ENCODE measurements at places on chromosomes 7 and 10.

DNA sequence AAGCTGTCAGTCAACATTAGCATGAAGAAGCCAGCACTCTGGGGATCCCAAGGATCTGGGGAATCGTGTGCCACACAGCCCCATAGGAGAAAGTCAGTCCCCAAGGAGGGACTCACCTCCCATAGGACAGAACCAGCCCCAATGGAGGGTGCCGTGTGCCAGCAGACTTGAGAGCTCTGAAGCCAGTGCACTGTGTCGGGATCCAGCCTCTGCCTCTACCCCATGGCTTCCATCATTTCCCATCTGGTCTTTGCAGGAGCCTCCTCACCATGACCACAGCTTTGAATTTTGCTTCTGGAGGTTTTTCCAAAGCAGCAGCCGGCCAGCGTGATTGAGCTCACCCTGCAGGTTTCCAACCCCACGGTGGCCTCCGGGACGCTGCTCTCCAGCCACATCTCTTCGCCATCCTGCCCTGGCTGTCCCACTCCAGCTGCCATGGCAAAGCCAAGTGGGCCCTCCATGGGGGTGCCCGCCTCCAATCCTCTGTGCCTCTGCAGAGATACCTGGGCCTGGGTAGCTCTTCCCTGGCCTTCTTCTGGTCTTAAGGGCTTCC, 171.8 kb upstream of the SHH start:
- DNase-seq = no peak

DNA sequence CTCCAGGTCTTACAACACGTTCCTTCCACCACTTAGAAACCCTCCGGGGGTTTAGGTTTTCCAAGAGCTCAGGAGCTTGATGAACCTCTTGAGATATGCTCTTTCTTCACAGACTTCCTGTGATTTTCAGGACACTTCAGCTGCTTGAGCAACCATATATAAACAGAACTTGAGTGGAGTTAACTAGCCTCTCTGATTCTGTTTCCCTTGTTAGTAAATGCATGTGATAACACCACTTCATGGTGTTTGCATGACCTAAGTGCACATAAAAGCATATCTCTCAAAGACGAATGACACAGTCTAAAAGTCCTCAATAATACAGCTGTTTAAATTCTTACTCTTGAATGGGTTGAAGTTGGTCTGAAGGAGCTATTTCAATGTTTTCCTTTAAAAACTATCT, 9.9 kb downstream of the PRR15 start:
- no peak for DNase-seq

GRCh38 chr7:43878867-43879266, 9.6 kb upstream of the MRPS24 start:
- no peak for DNase-seq

DNA sequence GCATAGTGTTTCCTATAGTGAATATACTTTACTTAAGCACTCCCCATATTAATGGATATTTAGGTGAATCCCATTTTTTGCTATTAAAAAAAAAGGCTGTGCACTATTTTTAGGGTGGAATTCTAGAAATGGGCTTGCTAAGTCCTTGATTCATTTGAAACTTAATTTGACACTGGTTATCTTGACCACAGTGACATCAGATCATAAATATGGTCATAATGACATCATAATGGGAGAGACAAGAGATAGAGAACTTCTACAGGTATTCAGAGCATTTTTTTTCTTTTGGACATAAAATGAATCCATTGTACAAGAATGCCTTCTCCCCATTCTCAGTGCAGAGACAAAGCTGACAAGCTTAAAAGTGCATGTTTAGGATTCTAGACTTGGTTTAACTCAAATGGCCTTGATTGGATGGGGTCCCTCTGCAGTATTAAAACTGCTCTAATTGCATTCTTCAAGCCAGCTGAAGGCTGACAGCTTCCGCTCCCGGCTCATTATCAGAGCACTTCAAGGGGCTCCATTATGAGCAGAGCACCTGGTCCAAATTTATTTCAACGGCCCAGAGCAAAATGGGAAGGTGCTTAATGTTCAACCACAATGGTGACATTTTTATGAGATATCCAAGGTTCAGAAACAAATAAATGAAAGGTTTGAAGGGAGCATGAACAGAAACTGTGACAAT, 104.8 kb downstream of the JAZF1 start:
- no peak for DNase-seq

GRCh38 chr7:32921896-32922295, 30.3 kb upstream of the KBTBD2 start:
- peak; percentile 34 for DNase-seq

DNA sequence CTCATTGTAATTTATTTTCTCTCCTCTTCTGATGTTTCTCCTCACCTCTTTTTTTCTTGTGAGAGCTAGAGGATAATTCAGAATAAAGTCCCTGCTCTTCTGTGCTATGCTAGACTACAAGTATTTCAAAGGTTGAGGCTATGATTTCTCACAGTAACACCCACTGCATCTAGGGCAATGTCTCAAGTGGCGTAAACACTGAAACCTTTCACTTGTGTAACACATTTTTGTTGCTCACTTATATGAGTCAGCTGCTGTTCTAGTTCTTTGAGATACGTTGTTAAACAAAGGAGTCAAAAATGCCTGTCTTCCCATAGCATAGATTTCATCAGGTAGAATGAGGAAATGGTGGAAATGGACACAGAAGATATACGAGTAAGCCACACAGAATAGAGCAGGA, 305.1 kb upstream of the PITRM1 start:
- peak; percentile 64 for DNase-seq

DNA sequence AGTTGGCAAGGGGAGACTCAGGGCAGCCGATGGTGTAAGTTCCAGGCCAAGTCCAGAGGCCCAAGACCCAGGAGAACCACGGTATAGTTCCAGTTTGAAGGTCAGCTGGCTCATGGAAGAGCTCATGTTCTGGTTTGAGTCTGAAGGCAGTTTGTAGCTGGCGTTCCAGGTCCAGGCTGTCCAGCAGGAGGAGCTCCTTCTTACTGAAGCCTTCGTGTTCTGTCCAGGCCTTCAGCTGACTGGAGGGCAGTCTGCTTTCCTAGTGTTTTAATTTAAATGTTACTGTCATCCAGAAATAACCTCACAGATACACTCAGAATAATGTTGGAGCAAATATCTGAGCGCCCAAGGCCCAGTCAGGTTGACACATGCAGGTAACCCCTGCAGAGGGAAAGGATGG, 4.2 kb downstream of the SUN1 start:
- DNase-seq = peak; percentile 50

DNA sequence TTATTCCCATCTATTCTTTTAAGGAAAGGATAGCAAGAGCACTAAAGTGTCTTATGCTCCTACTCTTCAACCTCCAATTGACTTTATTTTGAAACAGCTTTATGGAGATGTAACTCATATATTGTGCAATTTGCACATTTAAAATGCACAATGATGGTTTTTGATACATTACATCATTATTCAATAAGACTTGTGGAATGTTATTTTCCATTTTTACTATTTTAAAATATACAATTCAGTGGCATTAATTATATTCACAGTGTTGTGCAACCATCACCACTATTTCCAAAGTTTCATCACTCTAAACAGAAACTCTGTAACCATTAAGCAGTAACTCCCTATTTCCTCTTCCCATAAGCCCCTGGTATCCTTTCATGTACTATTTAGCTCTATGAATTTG, 489.8 kb downstream of the NEBL start:
- no peak for DNase-seq

DNA sequence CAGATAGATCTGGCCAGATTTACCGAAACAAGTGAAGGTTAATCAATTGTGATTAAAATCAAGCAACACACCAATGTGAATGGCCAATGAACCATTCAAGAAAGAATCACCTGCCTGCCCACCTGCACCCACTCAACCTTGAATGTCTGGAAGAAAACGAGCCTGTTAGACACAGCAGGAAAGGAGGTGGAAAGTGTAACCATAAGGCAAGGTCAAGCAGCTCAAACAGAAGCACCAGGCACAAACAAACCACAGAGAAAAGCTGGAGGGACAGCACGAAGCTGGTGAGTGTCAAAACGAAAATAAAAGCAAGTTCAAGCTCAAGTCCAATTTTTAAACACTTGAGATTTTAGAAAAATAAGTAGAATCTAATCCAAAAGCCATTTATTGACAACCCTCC, 64.9 kb downstream of the STEAP1B start:
- DNase-seq = no peak

DNA sequence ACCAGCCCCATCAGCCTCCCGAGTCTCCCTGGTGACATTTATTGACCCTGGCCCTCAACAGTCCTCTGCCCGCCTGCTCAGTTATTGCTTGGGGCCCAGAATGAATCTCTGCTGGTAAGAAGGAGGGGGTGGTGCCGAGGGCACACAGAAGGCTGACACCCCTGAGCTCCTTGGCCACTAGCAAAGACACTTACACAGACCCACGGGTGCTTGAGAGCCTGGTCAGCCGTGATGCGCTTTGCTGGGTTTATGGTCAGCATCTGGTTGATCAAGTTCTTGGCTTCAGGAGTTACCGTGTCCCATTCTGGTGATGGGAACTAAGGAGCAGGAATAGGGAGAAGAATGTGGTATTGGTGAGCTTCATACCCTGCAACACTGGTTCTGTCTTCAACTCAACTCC, 27.3 kb downstream of the CAMK2G start:
- no peak for DNase-seq

DNA sequence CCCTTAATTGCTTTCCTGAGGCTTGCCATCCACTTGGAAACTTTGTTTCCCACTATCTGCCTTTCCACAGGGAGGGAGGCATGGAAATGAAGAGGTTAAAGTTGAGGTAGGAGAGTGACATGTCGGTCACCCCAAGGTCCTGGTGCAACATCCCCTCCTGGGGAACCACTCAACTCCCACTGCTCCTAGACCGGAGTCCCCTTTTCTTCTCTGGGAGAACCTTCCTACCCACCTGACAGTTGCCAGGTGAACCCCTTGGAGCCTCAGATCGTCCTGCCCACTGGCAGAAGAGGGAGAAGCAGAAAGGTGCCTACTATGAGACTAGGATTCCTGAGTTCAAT, 21.7 kb downstream of the IMPDH1 start:
- no peak for DNase-seq

DNA sequence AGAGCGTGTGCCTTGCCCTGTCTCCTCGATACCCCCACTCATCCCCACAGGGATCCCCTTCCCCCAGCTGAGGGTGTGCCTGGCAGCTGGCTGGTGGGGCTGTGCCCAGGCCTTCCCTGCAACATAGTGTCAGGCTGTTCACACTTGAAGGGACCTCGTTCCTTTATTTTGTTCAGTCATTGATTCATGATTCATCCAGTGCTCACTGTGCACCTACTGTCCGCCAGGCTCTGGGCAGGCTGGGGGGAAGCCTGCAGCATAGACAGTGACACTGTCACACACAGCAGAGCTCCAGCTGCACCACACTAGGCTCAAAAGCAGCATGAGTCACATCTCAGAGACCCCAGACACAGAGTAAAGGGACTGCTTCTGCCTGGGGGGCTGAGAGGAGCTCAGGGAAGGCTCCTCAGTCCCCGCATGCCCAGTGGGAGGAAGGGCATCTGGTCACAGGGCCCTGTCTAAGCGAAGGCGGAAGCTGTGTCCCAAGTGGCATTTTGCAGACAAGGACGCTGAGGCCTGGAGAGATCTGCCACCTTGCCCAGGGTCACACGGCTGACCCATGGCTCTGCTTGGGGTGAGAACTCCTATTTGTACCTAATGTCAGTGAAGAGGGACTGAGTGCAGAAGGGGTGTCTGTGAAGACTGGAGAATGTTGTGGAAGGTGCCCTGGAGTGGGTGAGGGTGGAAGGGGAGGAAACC, 27.9 kb downstream of the CDH23 start:
- DNase-seq = no peak

- peak; percentile 86 for DNase-seq
Observed at GRCh38 chr10:48799341-48800006, 114.8 kb downstream of the WDFY4 start.

GRCh38 chr10:44990302-44990655, 10.4 kb upstream of the ZNF22 start:
- no peak for DNase-seq

- no peak for DNase-seq
Observed at GRCh38 chr10:114271779-114272167, 32.7 kb downstream of the VWA2 start.

DNA sequence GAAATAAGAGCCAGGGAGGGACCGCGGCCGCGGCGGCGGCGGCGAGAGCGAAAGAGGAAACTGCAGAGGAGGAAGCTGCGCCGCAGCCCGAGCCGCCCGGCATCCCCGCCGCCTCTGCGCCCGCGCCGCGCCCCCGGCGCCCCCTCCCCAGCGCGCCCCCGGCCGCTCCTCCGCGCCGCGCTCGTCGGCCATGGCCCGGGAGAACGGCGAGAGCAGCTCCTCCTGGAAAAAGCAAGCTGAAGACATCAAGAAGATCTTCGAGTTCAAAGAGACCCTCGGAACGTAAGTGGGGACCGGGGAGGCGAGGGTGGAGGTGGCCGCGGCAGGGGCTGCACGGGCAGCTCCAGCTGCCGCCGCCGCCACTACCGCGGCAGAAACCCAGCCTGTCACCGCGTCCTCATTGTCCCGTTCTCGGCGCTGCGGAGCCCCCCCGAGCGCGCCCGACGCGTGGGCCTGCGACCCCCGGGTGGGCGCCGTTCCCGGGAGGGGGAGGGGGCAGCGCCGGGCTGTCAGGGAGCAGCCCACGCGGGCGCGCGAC, 351 bp downstream of the CAMK1D start:
- DNase-seq = no peak

- no peak for DNase-seq
Observed at GRCh38 chr10:132361581-132362101, 29.6 kb downstream of the LRRC27 start.

- DNase-seq = no peak
Observed at GRCh38 chr10:4119107-4119506, 334.1 kb upstream of the KLF6 start.

- no peak for DNase-seq
Observed at GRCh38 chr10:60283397-60283796, 106.3 kb downstream of the ANK3 start.

DNA sequence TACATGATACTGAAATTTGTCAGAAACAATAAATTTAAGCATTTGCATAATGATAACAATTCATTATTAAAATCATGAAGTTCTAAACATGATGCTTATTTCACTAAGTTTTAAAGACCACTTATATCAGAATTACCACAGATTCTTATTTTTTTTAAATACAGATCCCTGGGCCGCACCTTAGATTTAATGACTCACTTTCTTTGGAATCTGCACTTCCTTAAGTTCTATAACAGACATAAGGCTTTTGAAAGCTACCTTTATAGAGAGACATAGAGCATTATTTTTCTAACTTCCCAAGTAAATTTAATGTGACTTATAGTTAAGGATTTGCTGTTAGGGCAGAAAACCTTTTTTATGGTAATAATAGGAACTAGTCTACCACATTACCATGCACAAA, 214.9 kb downstream of the IPMK start:
- DNase-seq = no peak
